ENCODE measurements at places on chromosomes 7 and 10.

- DNase-seq = no peak
These were observed 235.1 kb upstream of the MEOX2 start for GRCh38 chr7:15921576-15921975.

GRCh38 chr7:8035647-8036518 is 67.3 kb downstream of the GLCCI1 start:
- DNase-seq = no peak

DNA sequence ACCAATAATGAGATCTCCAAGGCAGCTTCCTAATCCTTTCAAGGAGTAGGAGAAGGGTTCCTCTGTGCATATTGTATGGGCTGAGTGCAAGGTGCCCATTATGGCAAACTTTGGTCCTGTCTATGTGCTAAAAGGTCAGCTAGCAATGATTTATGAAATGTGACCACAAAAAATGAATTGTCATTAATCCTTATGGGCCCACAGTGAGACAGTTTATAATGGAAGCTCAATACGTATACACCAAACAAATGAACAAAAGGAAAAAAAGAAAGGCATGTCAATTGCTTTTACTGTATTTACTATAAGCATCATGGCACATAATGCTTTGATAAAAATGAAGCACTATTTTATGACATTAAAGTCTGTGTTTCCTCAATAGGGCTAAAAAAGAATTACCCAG is 54.5 kb downstream of the ELAPOR2 start:
- DNase-seq = no peak

DNA sequence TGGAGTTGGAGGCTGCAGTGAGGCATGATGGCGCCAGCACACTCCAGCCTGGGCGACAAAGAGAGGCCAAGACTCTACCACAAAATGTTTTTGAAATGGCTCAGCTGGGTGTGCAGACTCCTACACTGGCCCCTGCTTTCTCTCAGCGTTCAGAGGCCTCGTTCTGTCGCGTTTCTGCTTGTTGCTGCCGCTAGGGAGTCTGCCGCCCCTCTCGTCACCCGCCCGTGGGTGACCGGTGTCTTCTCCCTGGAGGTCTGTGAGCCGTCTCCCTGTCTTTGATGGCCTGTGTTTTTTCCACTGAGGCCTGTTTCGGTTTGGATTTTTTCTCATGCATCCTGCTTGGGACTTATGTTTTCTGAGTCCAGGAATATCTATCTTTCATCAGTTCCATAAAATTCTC is 23.6 kb upstream of the UNCX start:
- DNase-seq = no peak

DNA sequence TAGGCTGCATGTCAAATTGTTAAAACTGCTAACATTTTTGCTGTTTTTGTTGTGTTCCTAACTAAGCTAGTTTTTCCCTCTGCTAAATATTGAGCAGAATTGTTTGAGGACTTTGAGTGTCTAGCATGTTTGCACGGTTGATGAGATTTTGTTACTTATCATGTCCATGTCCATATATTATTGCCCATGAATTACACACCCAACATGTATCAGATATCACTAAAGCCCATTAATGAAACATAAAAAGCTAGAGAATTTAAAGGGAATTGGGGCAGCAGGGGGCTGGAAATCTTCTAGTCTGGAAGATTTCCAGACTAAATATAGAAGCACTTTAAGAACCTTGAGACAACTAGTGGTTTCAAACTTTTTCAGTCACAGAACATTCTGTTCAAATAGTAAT is 197.7 kb downstream of the SNX10 start:
- no peak for DNase-seq

DNA sequence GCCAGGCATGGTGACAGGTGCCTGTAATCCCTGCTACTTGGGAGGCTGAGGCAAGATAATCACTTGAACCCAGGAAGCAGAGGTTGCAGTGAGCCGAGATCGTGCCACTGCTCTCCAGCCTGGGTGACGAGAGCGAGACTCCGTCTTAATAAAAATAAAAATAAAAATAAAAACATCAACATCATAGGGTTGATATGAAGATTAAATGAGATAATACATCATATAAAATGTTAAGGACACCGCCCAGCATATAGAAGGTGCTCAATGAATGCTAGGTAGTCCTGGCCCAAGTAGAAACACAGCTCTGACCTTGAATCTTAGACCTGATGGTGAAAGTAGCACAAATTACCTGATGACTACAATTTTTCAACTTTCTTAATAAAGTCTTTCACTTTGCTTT is 74.0 kb downstream of the PAX2 start:
- no peak for DNase-seq

- no peak for DNase-seq
These were observed 202.4 kb downstream of the GLRX3 start for GRCh38 chr10:130338636-130339024.

- no peak for DNase-seq
These were observed 457.3 kb downstream of the ETV1 start for GRCh38 chr7:13532028-13532753.

DNA sequence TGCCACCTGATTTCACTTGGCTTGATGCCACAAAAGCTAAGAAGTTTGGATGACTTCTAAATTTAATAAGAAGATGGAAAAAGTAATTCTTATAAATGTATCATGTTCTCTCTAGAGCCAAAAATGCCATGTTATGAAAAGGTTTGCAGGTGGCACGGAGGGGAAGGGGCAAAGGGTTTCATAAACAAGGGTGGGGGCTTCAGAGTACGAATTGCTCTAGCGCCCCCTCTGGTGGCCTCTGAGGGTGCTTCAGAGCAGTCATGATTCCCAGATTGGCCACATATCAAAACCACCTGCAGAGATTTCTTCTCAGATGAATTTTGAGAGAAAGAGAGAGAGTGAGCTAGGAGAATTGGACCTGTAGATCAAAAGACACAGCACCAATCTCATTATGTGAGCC is 208.6 kb upstream of the YAE1 start:
- DNase-seq = peak; percentile 12

DNA sequence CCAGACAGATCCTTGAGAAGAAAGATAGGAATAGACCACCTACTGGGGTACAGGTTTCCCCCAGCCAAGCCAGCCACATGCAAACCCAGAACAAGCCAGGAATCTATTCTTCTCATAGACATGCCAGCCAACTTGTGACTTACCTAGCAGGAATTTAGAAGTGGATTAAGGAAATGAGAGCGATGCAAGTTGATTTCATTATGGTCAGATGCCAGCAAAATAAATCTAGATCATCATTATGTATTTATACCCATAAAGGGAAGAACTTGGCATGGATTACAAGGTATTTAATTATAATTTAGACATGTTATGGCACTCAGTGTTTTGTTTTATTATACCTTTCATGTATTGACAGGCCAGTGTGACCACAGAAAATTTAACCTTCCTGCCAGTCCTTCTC is 32.8 kb downstream of the SLC35G1 start:
- no peak for DNase-seq

DNA sequence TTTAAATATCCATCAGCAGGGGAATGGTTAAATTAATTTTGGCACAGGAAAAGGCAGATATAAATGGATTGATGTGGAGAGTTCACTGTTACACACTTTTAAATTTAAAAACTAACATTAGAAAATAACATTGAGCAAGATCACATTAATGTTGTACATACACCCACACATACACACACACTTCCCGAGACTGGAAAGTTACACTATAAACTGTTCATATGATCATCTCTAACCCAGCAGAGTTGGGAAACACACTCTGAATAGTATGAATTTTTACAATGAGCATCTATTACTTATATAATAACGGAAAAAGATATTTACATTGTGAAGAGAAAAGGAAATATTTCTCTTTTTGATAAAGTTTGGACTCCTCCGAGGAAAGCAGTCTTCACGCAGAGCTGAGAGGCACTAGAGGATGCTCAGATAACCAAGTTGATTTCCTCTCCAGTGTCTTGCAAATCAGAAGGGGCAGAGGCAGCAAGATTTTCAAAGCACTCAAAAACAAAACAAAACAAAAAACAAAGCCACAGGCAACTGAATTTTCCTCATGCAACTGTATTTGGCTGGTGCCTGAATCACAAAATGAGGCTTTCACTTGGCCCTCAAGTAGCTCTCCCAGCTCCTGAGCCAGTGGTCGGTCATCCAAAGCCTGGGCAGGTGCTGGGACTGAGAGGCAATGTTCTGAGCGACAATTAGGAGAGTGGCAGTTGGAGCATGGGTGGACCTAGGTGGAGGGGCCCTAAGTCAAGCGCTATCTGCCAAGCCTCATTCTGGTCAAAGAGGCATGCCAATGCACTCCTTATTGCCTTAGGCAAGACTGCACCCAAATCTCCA is 10.5 kb upstream of the GATAD1 start:
- DNase-seq = no peak

DNA sequence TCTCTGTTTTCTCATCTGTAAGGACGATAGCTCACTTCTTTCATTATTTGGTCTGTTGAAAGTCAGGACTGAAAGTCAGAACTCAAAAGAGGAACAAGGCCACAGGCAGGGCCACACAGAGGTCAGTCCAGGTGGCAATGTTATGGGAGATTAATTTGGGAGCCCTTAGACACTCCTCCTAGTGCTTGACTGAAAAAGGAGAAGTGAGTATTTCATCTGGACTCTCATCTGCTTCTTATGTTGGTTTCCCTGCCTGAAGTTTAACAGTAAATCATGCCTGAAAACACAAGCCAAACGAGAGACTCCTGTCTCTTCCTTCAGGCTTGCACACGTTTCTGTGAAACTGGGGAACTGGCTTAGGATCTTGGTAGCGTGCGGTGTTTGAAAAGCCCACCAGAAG is 248.5 kb downstream of the BUB3 start:
- no peak for DNase-seq

DNA sequence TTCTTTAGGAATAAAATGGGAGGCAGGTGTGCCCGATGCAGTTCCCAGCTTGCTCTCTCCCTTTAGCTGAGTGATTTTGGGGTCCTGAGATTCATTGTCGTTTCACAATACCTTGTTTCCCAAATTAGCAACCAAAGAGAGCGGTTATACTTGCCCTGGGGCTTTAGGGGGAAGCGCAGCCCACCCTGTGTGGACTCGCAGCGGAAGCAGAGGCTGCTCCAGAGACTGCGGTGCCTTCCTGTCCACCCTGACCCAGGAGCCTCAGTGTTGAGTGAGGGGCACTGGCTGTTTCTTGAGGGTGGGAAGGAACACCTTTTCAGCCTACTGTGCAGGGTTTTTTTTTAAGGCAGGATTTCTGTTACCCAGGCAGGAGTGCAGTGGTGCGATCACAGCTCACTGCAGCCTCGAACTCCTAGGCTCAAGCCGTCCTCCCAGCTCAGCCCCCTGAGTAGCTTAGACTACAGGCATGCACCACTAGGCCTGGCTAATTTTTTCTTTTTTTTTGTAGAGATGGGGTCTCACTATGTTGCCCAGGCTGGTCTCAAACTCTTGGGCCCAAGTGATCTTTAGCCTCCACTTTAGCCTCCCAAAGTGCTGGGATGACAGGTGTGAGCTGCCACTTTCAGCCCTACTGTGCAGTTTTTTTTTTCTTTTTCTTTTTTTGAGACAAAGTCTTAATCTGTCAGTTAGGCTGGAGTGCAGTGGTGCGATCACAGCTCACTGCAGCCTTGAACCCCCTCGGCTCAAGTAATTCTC is 67.0 kb downstream of the DNAJB6 start:
- DNase-seq = no peak

All from activated CD4-positive, alpha-beta T cell treated with anti-CD3 and anti-CD28 coated beads for 48 hours (primary cell).